Stimulated activated CD4-positive, alpha-beta T cell treated with anti-CD3 and anti-CD28 coated beads, Interleukin-15, amount 100 ng/mL, for 48 hours (primary cell): ENCODE measurements at places on chromosomes 6 and 20.

DNA sequence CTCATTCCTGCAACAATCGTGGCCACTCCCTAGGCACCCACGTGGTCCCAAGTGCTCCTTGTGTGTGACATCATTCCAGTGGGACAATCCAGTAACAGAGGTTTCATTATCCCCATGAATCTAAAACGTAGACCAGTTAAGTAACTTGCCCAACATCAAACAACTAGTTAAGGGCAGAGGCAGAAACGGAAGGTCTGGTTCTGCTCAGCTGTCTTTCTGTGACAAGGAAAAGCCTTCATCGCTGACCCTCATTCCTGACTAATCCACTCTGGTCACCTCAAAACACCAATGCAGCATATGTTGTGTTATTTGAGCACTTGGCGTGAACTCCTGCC is 261.4 kb upstream of the JARID2 start:
- DNase-seq: no peak

GRCh38 chr20:48723308-48724264 is 104.2 kb downstream of the PREX1 start:
- no peak for DNase-seq

DNA sequence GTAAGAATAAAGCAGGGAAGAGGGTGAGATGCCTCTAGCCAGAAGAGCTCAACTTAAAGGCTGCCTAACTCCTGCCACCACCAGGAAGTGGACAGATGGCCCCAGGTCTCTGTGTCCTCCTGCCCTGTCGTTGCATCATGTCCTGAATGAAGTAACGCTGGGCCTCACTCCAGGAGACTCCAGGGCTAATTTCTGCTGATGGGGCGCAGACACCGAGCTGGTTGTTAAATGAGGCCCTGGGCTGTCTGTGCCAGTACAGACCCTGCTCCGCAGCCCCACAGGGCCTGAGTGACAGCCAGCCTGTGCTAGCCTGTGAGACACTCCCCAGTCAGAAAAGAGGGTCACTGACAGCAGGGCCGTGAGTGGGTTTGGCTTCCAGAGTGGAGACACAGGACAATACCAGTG is 6.5 kb downstream of the IP6K3 start:
- DNase-seq: no peak

DNA sequence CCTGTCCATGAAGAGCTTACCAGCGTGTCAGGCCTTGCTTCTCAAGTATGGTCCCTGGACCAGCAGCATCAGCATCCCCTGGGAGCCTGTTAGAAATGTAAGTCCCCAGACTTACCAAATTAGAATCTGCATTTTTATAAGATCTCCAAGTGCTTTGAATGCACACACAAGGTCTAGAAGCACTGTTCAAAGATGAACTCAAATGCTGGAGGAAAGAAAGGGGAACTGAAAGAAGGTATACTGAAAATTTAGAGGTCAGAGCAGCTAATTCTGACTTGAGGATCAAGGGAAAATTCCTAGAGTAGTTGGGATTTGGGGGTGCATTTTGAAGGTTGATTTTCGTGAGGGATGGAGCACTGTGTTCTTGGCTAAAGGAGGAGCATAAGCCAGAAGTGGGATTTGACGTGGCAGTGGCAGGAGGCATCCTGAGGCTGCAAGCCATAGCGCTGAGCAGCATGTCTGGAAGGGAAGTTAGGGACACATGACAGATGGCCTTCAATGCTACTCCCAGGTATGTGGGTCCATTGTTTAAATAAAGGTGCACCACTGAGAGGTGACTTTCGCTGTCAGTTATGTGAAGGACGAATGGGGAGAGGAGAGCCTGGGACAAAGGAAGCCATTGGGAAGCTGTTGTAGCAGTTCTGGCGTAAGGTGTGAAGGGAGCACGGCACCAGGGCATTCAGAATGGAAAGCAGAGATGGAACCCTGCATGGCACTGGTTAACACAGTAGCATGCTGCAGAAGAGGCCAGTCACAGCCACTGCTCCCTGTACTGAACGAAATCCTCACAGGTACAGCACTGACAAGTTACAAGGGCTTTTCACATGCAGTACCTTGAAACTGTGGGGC is 36.2 kb downstream of the ARMC2 start:
- no peak for DNase-seq

- DNase-seq: no peak
Measured at GRCh38 chr6:30823534-30823865, 60.8 kb upstream of the DDR1 start.

DNA sequence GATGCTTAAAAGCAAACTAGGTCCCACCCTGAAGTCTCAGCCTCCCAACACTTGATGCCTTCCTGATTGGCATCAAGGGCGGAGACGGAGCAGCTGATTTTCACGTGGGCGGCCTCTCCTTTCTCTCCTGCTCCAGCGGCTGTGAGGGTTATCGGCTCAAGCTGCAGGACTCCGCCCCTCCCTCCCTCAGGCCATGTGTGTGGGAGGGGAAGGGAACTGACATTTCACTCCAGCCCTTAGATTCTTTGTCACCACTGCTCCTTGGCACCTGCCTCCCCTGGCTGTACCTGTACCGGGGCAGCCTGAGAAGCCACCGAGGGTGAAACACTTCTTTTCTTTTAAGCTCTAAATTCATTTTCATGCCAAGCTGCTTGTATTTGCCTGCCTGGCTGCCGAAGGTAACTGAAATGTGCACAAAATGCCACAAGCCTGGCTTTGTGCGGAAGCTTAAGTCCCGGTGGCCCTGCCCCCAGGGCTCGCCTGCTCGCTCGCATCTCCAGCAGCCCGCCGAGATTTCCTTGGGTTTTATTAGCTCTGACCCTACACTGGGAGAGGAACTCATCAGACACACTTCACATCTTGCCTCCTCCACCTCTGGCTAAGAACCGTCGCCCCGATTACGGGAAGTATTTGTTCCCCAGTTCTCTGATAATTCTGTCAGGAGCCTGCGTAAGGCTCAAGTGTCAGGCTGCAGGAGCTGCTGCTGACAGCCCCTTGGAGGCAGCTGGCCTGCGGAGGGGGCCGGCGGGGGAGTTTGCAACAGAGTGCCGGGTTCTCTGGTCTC is 9.6 kb upstream of the CPNE5 start:
- DNase-seq: no peak

GRCh38 chr20:23047001-23047737 is 2.3 kb downstream of the THBD start:
- no peak for DNase-seq

DNA sequence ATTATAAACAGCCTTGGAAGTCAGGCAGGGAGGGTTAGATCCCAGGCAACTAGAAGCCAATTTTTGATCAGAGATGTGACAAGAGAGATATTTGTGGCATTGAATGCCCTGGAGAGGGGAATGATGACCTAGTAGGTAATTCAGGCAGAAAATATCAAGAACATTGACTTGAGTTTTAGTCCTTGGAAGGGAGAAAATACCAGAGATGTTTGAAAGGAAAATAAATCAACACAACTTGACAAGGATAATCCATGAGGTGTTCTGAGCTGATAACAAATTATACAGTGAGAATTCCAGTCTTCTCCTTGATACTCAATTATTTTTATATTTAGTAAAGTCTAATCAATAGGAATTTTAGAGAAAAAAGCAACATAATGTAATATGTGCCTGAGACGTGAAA is 10.6 kb upstream of the MARCKS start:
- DNase-seq: no peak

- no peak for DNase-seq
Measured at GRCh38 chr6:91534614-91535013, 947.7 kb upstream of the MAP3K7 start.

DNA sequence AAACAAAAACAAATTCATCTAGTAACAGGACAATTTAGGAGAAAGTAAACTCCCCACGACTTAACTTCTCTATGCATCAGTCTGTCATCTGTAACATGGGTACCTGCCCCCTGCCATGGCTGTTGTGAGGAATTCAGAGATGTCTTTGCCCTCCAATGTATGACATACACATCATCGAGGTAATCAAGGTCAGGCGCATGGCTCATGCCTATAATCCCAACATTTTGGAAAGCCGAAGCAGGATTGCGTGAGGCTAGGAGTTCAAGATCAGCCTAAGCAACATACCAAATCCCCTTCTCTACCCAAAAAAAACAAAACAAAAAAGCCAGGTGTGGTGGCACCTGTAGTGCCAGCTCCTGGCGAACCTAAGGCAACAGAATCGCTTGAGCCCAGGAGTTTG is 9.0 kb downstream of the EEF1A1 start:
- no peak for DNase-seq

- no peak for DNase-seq
Measured at GRCh38 chr6:111600588-111601445, 4.9 kb downstream of the TRAF3IP2 start.

DNA sequence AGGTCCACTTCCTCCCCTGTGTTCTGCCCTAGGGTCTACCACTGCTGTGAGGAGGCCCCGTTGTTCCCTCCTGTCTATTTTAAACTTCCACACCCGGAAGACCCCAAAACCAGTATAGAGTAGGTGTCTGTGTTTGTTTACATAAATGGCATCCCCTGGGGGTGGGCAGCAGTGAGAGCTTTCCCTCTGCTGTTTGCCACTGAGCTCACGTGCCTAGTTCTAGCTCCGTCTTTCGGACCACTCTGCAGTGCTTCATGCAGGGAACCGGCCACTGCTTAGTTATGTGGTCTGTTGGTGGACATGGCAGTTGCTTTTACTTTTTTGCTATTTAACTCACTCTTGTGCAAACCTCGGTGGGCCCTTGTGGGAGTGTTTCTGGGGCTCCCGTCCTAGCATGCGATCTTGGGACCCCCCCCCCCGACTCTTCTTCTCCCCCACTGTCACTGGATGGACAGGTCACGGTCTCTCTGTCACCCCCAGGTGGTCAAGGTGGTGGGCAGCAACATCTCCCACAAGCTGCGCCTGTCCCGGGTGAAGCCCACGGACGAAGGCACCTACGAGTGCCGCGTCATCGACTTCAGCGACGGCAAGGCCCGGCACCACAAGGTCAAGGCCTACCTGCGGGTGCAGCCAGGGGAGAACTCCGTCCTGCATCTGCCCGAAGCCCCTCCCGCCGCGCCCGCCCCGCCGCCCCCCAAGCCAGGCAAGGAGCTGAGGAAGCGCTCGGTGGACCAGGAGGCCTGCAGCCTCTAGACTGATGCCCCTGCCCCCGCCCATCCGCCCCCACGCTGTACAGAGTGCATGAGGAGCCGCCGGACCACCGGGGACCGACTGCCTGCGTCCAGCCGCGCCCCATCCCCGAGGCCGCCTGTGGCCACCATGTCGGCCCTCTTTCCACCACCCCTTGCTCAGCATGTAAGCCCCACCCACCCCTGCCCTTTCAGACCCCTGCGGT is 40.9 kb downstream of the VSTM2L start:
- DNase-seq: no peak

GRCh38 chr6:83057705-83058321 is 7.8 kb downstream of the UBE3D start:
- no peak for DNase-seq

DNA sequence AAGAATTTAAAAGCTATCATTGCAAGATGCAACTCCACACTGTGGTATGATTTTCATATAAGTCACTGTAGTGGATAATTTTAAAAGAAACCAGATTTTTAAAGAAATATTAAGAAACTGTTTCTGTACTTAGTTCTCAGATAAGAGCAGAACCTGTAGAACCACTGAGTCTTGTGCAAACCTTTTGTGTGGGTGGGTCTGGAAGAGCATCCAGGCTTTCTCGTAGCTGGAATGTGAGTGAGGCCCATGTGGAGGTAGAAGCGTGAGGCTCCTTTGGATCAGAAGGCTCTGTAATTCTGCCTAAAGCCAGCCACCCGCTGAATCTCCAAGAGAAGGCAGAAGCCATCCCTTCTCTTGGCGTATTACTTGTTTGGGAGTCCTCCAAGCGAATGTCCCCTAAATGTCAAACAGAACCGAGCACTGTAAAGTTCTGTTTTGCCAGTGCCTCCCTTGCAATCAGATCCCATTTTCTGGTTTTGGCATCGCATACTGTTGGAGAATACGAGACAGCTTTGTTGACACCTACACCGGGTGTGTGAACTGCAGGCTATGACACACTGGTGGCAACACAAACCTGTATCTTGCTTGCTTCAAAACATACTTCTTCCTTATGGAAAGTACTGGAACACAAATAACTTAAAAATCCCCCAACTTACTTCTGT is 188.7 kb downstream of the FOXC1 start:
- no peak for DNase-seq

- no peak for DNase-seq
Measured at GRCh38 chr6:16618962-16619361, 142.3 kb downstream of the ATXN1 start.

GRCh38 chr6:133223452-133224029 is 17.6 kb upstream of the EYA4 start:
- DNase-seq: no peak

DNA sequence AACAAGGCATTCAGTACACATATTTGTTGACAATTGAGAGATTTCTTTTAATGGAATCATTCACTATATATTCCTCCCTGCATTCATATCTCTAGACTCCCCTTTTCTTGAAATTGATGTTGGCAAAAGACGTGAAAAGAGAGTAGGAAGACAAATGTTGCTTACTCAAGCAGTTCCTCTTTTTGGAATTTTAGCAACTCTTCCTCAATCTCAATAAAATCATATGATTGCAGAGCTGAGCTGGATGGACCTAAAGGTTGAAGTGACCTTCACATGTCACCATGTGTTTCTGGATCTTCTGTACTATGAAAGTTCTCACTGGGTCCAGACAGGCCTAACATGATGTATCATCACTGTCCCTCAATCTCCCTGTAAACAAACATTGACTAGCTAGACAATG is 18.6 kb downstream of the ADGRF1 start:
- no peak for DNase-seq

DNA sequence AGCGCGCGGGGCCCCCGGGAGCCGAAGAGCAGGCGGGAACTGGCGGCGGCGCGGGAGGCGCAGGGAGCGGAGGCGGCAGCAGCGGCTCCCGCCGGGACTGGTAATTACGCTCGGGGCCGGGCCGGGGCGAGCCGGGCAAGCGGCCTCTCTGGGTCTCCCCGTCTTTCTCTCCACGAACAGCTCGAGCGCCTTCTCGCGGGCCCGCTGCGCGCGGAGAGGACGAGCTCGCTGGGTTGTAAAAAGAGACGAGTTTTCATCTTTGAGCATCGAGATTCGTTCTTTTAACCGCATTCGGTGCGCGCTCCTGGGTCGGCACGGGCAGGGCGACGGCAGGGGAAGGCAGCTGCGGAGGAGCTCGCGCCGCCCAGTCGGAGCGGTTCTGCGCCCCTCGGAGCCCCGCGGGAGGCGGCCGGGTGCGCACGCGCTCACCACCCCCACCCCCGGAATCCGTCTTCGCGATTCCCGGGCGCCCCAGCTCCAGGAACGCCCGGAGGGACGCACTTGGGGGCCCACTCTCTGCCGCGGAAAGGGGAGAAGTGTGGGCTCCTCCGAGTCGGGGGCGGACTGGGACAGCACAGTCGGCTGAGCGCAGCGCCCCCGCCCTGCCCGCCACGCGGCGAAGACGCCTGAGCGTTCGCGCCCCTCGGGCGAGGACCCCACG is 38.0 kb downstream of the YTHDF1 start:
- DNase-seq: no peak
